ENCODE measurements at places on chromosomes 6 and 20.

- DNase-seq, result no peak
Observed at GRCh38 chr6:159062564-159062945, 17.8 kb upstream of the TAGAP start.

DNA sequence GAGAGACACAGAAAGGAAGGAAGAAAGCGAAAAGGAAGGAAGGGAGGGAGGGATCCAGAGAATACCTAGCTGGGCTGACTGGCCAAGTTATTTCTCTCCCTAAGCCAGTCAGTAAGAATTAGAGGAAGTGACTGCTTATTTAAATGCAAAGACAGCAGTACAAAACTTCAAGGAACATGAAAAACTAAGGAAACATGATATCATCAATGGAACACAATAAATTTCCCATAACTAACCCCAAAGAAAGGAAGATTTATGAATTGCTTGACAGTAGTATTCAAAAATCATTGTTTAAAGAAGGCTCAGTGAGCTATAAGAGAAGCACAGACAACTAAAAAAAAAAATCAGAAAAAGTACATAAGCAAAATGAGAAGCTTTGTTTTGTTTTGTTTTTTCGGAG lies 252.3 kb upstream of the SASH1 start:
- DNase-seq, result no peak

DNA sequence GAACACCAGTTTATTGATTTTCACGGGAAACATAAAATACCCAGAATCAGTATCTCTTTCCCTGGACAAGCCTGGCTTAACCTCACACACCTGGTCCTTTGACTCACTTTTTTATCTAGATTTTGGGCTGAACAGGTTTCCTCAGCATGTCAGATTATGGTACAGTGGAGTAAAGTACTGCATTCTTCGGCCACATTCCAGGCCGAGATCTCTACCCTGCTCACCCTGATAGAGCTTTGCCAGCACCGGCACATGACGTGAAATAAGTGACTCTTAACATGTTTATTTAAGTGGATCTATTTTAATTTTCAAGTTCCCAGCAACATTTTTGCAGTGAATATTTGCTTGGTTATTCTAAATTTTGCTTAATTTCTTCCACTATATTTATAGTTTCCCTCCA lies 79.0 kb upstream of the POPDC3 start:
- DNase-seq, result no peak

- DNase-seq, result no peak
Observed at GRCh38 chr6:145863366-145863765, 48.8 kb upstream of the FBXO30 start.

- no peak for DNase-seq
Observed at GRCh38 chr6:50663806-50664205, 49.5 kb upstream of the TFAP2D start.

GRCh38 chr6:28215425-28215824 lies 9.7 kb upstream of the ZSCAN9 start:
- DNase-seq, result no peak

GRCh38 chr6:25017932-25018567 lies 82.3 kb upstream of the RIPOR2 start:
- no peak for DNase-seq

GRCh38 chr6:42514745-42515144 lies 49.1 kb upstream of the UBR2 start:
- no peak for DNase-seq

GRCh38 chr20:52179331-52180179 lies 12.0 kb downstream of the ZFP64 start:
- DNase-seq, result no peak

DNA sequence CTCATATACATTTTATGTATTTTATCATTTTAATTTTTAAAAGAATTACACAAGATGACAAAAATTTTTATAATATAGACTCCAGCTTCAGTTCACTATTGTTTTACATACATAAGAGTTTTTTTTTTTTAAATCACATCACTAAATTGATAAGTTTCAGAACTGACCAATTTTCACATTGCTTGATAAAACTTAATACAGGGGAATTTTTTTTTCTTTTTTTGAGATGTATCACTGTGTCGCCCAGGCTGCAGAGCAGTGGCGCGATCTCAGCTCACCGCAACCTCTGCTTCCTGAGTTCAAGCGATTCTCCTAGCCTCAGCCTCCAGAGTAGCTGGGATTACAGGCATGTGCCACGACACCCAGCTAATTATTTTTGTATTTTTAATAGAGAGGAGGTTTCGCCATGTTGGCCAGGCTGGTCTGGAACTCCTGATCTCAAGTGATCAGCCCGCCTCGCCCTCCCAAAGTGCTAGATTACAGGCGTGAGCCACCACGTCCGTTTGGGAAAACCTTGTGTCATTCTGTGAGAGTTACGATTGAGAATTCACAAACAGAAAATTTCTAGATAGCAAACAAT lies 36.6 kb upstream of the BTN3A2 start:
- no peak for DNase-seq

- DNase-seq, result no peak
Observed at GRCh38 chr20:47805951-47806350, 20.7 kb upstream of the SULF2 start.

DNA sequence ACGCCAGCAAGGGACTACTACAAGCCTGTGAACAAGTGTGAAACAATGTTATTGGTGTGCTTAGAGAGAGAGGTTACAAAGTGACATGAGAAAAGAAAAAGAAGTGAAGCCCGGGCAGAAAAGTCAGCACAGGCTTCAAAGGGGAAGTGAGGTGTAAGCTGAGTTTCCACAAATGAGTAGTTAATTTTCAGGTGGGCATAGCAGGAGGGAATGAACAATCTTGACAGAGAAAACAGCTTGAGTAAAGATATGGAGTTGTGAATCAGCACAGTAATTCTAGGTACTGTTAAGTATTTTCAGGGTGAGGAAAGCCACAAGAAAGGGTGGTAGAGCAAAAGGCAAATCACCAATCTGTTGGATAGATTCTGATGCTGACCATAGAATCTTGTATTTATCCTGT lies 4.3 kb downstream of the KCNQ5 start:
- no peak for DNase-seq

DNA sequence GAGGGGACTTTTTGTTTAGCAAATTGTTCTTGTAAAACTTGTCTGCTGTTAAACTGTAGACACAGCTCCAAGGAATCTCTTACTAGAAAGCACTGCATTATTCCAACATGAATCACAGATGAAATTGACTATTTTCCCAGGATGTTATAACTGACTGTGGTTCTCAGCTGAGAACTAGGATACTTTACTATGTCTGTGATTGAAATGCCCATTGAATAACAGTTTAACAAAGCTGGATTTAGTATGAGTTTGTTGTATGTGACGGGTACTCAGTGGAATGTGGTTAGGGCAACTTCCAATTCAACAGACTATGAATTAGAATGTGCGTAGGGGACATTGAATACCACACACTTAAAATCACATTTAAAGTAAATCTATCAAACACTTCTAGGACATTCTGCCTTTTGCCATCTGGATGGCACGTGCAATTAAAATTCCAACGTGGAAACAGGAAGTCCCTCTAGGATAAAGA lies 193.4 kb upstream of the PREP start:
- DNase-seq, result no peak

GRCh38 chr20:61301711-61302525 lies 49.9 kb downstream of the CDH4 start:
- no peak for DNase-seq

GRCh38 chr20:17841751-17842215 lies 126.8 kb downstream of the SNX5 start:
- no peak for DNase-seq

DNA sequence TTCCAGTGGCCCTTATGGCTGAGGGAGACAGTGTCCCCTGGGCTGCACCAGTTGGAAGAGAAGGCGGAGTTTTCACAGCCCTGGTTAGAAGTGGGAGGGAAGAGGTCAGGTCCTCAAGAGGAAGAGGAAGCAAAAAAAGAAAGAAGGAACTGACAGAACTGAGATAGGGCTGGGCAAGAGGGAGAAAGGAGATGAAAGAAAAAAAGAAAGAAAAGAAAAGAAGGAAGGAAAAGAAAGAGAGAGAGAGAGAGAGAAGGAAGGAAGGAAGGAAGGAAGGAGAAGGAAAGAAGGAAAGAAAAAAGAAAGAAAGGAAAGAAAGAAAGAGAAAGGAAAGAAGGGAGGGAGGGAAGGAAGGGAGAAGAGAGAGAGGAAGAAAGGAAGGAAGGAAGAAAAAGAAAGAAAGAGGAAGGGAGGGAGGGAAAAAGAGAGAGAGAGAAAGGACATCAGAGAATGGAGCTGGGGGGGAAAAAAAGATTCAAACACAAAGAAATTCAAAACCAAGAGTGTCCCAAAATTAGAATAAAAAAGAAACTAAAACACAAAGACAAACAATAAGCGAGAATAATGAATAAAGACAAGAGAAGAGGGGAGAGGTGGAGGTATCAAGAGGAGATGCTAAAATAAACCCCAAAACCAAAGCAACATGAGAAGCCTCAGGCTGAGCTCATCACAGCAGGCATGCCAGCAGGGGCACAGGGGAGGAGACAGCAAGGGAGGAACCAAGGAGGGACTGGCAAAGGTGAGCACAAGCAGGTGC lies 5.3 kb upstream of the FUCA2 start:
- no peak for DNase-seq

DNA sequence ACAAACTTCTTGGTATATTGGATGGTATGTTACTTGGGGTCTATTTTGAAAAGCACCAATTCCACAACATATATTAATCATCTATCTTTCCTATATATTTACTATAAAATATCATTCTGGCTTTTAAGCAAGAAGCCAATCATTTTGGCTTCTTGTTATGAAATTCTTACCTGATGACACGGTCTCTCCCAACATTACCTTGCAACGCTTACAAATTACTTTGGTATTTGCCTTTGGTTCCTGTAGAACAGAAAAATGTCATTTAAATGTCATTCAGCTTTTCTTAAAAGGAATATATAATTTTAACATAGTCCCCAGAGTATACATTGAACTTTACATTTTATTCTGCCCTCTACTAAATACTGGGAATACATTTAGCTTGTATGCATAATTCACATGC lies 27.4 kb downstream of the UBE3D start:
- no peak for DNase-seq

DNA sequence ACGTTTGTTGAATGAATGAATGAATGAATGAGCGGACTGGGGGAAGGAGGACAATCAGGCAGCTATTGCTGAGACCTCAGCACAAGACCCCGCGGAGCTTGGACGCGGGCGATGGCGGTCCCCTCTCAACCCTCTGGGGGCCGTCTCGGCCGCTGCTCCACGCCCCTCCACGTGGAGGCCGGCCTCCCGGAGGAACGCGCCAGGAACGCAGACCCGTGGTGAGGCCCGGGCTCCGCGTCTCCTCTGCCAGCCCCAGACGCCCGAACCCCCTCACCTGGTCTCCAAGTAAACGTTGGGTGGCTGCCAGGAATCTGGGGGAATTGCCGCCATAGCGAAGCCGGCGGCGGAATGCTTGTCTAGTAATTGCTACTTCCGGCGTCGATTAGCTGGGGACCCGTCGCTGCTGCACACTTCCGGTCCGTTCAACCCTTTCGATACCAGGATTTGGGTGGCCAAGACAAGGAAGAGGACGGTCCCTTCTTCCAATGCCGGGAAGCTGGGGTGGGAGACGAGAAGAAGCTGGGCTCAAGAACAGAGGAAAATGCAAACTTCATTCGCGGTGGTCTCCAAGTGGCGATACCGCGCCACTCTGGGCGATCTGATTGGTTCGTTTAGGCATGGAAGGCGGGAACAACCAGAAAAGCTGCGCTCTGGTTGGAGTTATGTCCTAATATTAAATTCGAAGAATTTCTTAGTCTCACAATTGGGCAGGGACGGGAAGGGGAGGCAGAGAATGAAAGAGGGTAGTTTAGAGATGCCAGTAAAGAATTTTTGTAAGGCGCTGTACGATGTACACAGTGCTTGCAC lies at the start of gene PPIL1:
Gene PPIL1 (minus strand): TSS at position 361 of the 807 bp plus-strand sequence. CDS start 31 bp downstream, at position 330.
- DNase-seq, result peak; percentile 95

GRCh38 chr6:166003569-166003968 lies 164.1 kb downstream of the TBXT start:
- no peak for DNase-seq

DNA sequence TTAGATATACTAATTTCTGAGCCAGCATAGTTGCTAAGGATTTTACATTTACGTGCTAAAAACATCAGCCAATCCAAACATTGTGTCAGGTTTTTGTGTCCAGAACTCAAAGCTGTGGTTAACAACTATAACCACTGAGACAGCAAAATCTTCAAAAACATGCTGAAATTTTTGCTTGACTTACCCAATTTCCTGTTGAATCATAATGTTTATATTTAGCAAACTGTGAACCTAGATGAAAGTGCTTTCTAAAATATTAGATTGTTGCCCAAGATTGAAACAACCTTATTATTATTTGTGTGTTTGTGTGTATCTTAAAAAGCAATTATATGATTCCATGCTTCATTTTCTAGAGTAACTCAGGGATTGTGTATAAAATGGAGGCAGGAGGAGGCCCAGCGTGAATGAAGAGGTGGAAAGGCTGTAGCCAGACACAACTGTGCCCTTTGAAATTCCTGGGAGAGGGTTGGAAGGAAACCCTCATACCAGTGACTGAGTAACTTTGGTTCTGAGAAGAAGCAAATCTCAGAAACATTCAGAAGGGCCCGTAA lies 48.0 kb downstream of the ARMC2 start:
- no peak for DNase-seq

DNA sequence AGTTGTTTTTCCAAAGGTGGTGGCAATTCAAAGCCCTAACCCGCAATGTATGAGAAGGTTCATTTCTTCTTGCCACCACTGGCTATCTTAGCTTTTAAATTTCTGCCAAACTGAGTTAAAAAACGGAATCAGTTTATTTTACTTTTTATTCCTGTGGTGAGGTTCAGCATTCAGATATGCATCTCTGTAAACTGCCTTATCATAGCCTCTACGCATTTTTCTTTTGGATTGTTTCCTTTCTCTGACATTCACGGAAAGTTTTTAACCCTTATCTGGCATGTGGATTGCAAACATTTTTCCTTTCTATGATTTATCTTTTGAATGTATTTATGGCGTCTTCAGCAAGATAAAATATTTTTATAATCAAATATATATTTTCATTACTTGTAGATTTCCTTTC lies 37.7 kb downstream of the AK9 start:
- DNase-seq, result no peak

DNA sequence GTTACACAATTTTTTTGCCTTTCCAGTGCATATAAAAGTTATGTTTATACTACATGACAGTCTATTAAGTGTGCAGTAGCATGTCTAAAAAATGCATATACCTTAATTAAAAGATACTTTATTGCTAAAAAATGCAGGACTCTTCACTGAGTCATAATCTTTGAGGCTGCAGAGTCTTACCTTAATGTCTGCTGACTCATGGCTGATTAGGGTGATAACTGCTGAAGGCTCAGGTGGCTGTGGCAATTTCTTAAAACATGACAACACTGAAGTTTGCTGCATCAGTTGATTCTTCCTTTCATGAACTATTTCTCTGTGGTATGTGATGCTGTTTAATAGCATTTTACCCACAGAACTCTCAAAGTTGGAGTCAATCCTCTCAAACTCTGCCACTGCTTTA lies 19.1 kb downstream of the ZSCAN23 start:
- DNase-seq, result no peak

DNA sequence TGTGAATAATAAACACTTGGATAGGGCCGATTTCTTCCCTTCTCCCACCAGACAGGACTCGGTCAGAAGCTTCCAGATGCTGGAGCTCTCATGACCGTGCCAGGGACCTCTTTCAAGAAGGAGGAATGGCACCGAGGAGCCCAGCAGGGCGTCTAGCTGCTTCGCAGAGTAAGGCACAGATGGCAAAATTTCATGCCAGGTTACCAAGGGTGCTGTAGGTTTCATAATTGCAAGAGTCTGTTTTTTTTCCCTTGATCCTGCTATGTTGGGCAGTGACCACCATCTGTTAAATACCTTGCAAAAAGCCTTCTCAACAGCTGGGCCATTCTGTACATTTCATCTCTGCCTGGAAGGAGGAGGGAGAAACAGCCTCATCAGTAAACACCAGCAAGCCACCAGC lies 111.8 kb downstream of the EDN3 start:
- no peak for DNase-seq

GRCh38 chr20:63740627-63741353 lies 1.2 kb downstream of the SLC2A4RG start:
- peak; percentile 71 for DNase-seq
